ENCODE measurements at places on chromosomes 5 and 9.
A peak's percentile ranks its signal among the peaks of the same experiment; 100 is the strongest.

GRCh38 chr5:138454121-138454520 lies 11.2 kb upstream of the EGR1 start:
- no peak for DNase-seq

DNA sequence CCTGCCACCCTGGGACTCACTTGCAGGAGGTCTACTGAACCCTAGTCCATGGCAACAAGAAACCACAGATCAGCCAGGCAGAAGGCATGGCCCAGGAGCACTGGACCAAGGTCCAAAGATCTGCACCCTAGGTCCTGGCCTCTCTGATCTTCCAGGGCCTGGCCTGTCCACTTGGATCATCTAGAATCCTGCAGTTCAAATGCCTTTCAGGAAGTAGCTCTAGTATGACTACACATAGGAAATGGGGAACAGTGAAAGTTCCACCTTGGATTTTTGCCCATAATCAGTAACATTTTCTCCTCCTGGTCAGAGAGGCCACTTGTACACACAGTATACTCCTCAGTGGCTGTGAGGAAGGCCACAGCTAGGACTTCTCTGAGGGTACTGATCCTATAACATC lies 11.5 kb downstream of the ANXA6 start:
- no peak for DNase-seq

DNA sequence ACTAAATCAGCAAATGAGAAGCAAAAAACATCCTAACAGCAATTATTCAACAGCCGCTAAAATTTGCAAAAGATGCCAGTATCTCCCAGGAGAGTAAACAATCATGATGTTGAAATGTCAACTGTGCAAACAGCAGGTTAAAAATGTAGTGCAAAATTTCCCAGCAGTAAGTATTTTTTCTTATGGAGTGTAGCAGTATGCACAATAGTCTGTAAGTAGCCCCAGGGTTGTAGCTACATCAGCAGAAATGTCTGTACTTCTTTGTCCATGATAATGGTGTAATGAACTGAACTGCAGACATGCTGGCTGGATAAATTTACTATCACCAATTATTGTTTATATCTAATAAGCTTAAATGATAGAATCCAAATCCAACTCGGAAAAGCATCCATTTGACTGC lies 31.4 kb downstream of the GRIN3A start:
- no peak for DNase-seq

DNA sequence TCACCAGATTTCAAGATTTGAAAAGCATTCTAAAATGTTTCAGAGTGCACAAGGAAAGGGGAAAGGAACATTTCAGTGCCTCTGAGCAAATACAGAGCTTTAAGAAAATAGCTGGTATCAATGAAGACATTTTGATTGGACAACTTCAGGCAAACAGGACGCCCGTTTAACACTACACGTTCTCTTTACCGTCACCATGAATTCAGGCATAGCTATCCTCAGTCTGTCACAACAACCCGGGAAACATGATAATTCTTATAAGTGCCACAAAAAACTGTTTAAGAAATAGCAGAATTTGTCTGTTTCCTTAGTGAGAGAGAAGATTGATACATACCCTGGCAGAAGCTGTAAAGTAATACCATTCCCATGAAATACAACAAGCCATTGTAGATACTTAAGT lies 392.4 kb upstream of the PDE4D start:
- DNase-seq = no peak

DNA sequence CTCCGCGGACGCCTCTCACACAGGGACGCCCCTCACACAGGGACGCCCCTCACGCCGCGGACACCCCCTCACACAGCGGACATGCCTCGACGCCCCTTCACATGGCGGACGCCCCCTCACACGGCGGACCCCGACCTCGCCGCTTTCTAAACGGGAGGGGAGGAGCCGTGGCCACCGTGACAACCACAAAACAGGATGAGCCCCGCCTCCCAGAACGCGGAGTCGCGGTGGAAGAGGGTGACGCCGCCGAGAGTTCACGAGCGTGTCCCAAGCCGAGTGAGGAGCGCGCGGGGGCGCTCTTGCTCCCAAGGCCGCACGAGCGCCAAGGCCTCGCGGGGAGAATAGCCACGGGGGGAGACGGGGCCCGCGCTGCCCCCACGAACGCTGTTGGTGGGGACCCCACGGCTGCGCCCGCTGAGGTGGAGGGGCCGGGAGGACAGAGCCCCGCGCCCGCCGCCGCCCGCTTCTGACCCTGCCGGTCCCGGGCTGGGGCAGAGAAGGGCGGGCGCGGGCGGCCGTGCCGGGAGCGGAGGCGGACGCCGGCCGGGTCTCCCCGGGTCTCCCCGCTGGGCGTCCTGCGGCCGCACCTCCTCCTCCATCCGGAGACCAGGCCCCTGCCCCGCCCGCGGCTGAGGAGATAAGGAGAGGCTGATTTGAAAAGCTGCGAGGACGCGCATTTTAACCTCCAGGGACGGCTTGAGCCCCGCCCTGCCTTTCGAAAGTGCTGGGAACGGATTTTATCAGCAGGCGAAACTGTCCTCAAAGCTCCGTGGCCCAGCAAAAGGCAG lies 3.9 kb upstream of the NKD2 start:
- peak; percentile 71 for DNase-seq

DNA sequence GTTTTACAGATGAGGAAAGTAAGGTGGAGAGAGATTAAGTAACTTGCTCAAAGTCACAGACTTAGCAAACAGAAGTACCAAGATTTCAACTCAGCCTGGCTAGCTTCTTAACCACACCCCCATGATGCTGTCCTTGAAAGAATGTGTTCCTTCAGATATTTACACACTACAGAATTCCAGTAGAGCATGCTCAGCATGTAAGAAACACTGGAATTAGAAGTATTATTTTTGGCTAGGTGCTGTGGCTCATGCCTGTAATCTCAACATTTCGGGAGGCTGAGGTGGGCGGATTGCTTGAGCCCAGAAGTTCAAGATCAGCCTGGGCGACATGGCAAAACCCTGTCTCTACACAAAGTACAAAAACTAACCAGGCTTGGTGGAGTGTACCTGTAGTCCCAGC lies 142.4 kb downstream of the EDIL3 start:
- DNase-seq = no peak

- no peak for DNase-seq
Measured at GRCh38 chr5:115469904-115470516, 74.6 kb downstream of the FEM1C start.

DNA sequence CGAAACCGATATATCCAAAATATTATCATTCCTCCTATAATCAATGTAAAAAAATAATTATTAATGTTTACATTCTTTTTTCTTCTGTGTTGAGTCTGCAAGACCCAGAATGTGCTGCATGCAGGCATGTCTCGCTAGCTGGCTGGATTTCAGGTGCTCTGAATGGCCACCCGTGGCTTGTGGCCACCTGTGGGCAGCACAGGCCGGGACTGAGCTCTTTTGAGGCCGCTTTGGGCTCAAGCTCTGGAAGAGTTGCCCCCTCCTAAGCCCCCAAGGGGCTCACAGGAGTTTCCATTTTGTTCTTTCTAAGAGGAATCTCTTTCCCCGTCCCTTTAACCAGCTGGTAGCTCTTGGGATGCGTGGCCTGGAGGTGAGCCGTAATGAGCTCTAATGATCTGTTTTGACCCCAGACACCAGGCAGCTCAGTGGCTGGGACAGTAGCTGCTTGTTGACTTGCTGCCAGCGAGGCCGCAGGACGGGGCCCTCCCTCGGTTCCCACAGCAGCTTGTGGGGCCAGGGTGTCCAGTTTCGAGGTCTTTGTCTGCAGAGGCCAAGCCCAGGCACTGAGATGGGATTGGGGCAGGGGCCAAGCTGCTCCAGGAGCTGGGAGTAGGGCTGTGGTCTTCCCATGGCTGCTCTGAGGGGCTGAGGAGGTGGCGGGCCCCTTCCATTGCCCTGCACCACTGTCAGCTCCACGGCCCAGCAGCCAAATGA lies 20.8 kb downstream of the ASS1 start:
- no peak for DNase-seq

GRCh38 chr5:137778772-137779564 lies 24.8 kb upstream of the HNRNPA0 start:
- no peak for DNase-seq

- no peak for DNase-seq
Measured at GRCh38 chr9:4640027-4640426, 22.1 kb upstream of the PLPP6 start.

GRCh38 chr5:103373597-103374472 lies 115.3 kb downstream of the MACIR start:
- DNase-seq = no peak

DNA sequence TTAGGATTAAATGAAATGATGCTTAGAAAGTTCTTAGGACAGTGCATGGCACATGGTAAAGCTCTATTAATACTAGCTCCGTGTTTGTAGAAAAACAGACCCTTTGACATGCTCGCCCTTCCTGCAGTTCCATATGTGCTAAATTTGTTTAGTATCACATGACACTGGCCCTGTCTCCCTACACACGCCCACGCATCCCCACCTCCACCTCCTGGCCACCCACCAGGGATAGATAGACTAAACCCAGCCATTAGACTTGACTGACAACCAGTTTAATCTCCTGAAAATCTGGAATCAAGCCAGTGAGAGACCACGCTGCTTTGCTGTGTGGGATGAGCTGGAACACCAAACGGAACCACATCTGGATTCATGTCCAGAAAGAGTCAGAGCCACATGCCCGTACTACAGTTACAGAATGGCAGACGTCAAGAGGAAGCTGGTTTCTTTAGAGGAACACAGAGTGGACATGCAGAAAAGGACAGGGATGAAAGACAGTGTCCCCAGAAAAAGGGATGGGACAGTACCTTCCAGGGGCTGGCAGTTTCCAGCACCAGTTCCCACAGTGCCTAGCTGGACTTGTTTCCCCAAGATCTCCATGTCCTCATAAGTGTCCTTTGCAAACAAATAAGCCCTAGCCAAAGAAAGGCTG lies 186.1 kb downstream of the PDZD2 start:
- DNase-seq = no peak

DNA sequence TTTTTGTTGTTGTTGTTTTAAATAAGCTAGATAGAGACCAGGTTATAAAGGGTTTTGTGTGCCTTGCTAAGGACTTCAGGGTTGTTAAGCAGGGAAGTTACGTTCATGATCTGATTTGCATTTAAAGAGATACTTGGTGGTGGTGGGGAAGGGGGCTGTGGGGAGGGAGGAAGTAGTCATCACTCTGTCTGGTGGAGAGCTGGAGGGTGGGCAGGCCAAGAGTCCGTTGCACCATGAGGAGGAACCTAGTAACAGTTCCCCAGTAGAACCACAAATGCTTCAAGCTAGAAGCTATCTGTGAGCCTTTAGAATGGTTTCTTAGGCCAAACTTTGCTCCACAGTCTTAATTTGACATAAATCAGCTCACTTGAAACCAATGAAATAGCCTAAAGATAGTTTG lies 18.7 kb upstream of the ROPN1L start:
- DNase-seq = no peak

GRCh38 chr9:70020991-70021571 lies 22.6 kb upstream of the MAMDC2 start:
- no peak for DNase-seq

DNA sequence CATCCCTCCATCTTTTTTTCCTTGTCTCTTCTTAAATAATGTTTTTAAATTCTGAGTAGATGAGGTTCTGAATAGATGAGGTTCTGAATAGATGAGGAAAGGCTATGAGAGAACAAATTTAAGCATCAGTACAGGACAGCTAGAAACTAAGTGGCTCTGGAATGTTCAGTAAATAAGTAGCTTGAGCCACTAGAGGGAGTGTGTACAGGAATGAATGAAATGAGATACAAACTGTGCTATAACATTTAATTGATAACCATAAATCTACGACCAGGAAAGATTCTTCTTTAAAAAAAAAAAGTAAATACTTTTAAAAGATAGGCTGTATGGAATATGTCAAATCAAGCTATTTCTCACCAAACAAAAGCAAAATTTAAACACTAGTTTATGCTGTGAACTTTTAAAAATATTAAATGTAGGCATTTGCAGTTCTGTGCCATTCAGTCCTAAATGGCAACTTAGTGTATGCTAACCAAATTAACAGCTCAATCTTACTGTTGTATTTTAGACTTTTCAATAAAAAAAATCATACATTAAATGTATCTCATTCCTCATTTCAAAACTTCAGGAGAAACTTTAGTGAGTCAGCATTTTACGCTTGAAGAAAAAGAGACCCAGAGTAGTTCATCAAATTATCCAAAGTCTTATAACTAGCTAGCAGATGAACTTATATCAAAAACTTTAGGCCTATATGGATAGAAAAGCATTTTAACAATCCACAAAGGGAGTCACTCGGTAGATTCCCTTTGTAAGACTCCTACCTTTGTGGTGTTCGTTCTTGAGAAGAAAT lies 70.4 kb upstream of the SNX2 start:
- DNase-seq = no peak

- DNase-seq = no peak
Measured at GRCh38 chr9:91338681-91339080, 23.0 kb downstream of the AUH start.

GRCh38 chr5:72346398-72346797 lies 26.2 kb downstream of the PTCD2 start:
- DNase-seq = no peak

GRCh38 chr5:11904265-11904906 lies at the start of gene CTNND2:
Gene CTNND2, minus strand, starts transcription at chr5:11904446. Its CDS starts 593 bp downstream, at chr5:11903853.
- no peak for DNase-seq

- no peak for DNase-seq
Measured at GRCh38 chr5:111670826-111671492, 86.0 kb downstream of the NREP start.

DNA sequence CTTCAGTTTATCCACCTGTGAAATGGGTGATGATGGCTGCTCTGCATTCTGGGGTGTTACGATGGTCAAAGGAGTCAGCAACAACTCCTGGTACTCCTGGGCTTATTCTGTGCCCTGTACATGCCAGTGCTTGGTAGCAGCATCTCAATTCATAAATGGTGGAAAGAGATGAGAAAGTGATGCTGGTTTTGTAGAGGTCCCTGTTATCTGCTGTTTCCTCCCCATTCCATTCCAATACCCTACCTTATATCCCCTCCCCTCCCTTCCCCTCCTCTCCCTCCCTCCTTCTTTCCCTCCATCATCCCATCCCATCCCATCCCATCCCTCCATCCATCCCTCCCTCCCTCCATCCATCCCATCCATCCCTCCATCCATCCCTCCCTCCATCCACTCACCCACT lies 19.1 kb downstream of the BOD1 start:
- DNase-seq = no peak

DNA sequence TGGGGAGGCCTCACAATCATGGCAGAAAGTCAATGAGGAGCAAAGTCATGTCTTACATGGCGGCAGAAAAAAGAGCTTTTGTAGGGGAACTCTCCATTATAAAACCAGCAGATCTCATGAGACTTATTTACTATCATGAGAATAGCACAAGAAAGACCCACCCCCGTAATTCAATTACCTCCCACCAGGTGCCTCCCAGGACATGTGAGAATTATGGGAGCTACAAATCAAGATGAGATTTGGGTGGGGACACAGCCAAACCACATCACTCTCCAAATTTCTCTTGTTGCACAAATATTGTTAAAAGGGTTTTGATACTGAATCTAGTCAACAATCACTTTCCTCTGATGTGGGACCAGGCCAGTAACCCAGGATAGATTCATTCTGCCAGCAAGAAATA lies 1176.1 kb downstream of the CDH9 start:
- no peak for DNase-seq
